Stimulated activated CD4-positive, alpha-beta T cell treated with anti-CD3 and anti-CD28 coated beads, TNF-alpha, amount 100 ng/mL, for 4 hours (primary cell): ENCODE measurements at places on chromosomes 6 and 20.

DNA sequence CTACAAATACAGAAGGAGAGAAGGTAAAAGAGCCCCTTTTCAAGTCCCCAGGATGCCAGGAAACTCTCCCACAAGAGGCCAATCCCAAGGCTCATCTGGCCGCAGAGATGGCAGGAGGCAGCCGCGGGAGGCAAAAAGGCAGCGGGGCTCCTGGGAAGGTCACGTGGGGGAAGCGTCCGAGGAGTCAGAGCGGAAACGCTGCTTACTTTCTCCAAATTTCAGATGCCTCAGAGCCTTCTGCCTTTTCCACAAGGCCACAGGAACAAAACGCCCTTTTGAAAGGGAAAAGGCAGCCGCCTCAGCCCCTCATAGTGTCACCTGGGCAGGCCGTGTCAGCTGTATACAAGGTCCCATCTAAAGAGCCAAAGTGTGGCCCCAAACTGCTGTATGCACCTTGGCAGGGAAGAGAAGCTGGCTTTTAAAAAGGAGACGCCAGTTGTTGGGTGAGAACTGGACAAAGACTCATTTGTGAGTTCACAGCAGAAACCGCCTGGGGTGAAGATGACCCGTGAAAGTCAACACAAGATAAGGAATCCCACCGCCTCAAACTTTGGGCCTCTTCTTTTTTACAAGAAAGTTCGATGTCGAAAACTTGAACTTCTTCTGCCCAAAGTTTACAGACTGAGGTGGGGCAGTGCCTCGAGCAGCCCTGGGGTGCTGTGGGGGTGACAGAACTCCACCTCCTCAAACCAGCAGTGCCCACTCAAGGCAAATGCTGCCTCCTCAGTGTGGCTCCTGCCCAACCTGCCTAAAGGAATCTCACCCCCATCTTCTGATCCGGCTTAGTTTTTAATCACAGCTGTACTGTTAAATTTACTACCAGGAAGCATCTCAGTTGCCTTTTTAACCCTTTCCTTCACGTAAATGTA lies 45.4 kb downstream of the EZR start:
- DNase-seq, result no peak

- no peak for DNase-seq
These were observed 733.3 kb downstream of the HACE1 start for GRCh38 chr6:104126315-104127005.

DNA sequence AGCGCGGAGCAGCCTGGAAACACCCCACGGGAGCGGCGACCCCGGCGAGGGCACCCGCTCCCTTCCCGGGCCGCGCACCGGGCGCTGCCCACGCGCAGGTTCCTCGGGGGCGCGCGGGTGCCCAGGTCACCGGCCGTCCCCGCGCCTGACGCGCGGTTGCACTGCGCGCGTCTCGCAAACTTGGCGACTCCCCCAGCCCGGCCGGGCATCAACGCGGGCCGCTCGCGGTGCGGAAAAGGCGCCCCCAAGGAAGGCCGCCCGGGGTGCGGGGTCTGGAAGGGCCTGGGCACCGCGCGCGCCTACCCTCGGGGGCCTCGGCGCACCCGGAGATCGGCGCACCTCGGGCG lies 555 bp upstream of the ZBTB46 start:
- no peak for DNase-seq

DNA sequence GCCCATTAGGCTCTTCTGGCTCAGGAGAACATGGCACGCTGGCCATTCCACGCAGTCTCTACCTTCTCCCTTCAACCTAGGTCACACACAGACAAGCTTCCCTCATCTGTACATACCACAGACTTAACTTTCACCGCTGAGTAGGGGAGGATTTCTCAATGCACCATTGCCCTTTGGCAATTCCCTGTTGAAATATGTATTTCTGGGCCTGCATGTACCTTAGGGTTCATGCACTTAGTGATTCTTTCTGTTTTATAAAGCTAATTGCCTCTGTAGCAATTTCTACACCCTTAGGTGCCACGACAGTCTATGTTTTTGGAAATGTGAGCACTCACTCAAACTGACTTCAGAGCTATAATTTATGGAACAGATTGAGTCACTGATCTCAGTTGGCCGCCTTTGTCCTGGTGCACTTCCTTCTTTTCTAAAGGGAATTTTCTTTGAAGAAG lies 253.8 kb upstream of the PRDM1 start:
- no peak for DNase-seq

DNA sequence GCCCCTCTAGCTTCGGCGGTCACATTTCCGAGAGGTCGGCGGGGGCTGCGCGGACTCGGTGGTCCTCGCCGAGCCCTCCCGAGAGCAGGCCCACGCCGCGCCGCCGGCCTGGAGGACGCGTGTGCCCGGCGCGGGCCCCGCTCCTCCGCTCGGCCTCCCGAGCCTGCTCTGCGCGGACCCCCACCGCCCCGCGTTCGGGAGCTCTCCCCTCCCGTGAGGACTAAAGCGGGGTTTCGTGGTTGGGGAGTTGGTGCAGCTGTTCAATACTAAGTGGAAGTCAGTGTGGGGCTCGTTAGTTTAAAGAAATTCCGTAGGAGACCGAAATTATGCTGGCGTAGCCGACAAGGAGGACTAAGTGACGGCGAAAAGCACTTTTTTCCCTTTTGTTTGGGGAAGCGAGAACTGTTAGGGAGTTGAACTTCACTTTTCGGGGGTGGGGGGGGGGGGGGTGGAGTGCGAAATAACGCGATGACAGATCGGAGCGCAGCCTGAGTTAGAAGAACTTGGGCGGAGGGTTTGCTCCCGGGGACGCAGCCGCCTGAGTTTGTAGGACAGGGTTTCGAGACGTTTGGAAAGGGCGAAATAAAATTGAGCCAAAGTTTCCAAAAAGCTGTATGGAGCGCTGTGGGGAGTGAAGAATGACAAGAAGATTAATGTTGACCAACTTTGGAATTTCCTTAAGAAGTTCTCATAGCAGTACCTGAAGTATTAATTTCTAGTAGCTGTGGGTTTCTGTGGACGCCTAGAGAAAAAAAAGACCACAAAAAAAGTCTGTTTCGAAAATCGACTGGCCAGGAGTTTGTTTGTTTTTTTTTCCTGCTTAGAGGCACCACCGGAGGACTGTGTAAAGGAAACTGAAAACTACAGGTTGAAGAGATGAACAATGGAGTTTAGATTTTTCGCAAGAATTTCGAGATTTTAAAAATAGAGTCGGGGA lies 1.4 kb downstream of the QKI start:
- DNase-seq, result no peak
